ENCODE measurements at places on chromosomes 6 and 20.

DNA sequence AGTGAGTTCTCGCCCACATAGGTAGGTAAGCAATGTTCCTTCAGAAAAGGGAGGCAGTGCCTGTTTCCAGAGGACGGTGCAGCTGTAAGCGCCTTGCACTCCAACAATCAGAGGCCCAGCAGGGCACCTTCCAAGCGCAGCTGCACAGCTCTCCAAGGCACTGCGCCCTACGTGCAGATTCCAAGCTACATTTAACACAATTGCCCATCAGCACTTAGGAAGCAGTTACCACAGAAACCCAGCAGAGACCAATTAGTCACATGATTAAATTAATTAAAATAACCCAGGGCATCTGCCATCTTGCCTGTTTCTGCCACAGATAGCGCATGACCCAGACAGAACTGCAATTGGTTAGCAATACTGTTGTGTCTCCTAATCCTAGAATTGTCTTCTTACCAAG lies 65.5 kb downstream of the SOBP start:
- no peak for DNase-seq

DNA sequence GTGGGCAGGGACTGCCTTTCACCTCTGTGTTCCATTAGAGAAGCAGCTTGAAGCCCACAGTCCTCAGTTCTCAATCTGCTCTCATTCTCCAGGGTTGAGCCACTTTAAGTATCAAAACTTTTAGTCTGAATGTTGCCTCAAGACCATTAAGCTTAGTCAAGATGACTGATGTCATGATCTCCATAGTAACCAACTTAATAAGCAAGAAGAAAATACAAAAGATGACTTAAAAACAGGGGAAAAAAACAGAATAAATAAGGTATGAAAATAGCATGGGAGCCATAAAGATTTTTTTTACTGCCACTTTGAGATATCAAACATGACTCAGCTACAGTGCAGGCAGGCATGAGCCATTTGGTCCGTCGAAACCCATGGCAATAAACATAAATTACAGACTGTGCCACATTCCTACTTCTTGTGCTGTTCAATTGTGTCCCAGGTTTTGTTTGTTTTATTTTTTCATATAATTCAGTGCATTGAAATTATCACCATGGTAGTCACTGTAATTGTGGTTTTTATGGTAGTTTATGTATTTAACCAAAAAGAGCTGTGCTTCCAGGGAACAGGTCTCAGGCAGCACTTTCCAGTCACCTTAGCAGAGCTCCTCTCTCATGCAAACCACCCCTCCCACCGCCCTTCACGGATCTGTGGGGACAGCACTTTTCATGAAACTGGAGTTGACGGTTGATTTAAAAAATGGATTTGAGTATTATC lies 156.5 kb upstream of the INSM1 start:
- peak; percentile 26 for DNase-seq

DNA sequence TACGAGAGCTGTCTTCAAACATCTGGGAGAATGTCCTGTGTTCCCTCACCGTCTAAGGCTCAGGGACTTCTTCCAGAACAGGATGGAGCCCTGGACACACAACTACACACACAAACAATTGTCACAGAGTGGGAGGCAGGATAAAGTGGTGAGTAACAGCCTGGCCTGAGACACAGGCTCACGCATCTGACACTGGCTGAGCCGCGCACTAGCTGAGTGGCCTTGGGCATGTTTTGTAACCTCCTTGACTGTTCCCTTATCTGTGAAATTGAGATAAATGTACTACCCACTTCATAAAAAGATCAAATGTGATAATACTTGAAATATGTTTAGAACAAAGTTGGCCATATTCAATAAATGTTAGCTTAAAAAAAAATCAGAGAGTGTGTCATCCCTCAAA lies 132.4 kb upstream of the ARMC2 start:
- DNase-seq, result no peak

DNA sequence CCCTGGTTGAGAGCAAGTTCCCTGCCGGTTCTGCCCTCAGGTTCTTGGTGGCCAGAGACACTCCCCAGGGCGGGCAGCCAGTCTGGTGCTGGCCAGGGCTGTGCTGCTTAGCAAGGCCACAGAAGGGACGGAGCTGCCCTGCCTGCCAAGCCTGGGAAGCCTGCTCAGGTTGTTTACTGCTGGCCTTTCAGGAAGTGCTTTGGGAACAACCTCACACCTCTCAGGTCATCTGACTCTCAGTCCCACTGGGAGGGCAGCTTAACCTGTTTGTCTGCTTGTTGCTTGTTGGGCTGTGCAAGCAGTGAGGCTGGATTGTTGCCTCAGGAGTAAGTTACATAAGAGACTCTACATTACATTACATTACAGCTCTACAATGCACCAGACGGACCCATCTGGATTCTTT lies 75.8 kb upstream of the AFDN start:
- DNase-seq, result no peak

DNA sequence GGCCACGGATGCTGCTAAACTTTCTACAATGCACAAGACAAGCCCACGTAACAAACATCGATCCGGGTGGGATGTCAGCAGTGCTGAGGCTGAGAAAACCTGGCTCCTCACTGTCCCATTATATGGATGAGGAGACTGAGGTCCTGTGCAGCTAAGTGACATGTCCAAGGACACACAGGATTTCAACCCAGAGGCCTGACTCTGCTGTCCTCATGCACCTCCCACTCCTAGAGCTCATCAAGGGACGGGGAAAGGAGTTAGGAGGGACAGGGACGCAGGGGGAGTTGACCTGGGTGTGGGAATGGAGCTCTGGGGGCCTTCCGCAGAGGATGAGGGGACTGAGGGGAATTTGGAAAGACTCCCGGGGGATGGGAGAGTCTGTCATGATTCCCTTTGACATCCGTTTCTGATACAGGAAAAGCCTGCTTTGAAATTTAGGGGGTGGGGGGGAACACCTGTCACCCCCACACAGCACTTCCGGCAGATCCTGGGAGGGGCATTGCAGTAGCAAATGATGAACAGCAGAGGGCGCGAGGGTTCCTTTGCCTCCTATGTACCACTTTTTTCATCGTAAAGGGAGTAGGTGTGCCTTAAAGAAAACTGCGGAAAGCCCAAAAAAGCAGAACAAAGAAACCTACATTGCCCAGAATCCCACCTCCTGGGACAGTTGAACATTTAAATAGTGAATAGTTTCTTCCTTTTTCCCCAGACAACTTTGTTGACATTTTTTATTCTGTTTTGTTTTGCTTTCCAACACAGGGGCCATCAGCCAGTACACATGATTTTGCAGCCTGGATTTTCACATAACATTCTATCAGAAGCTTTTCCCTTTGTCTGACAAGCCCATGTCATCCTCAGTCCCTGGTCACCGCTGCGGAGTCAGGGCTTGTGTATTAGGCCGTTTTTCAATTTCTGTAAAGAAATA lies 48.6 kb downstream of the SLC2A10 start:
- DNase-seq, result peak; percentile 60

GRCh38 chr6:2078888-2079287 lies 166.5 kb downstream of the GMDS start:
- DNase-seq, result no peak

GRCh38 chr20:19812696-19813095 lies 54.6 kb downstream of the RIN2 start:
- DNase-seq, result no peak

DNA sequence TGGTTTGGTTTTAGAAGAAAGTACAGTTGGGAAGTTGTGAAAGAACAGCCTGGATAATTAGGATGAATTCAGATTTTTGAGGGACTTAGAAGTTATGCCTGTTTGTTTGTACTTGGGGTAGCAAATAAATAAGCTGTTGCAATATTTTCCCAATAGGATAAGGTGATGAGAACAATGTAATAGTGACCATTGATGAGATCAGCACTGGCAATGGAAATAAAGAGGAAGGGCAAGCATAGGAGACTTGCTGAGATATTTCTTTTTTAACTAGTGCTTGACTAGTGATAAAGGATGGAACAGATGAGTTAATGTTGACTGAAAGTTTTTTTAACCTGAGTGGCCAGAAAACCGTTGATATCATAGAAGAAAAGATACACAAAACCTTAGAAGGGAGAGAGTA lies 498.8 kb downstream of the CDKAL1 start:
- DNase-seq, result no peak

DNA sequence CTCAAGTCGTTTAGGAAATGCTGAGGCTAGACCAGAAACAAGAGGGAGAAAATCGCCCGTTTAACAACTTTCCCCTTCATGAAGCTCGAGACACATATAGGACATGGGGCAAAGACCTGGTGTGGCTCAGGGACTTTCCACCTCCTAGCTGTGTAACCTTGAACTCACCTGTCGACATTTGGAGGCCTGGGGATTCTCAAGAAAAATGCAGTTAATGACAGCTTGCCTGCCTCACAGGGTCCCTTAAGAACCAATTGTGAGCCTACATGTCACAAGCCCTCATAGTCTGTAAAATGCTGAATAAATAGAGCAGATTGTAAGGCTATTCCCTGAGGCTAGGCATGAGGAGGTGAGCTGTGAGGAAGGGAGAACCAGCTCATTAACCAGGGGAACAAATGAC lies 35.1 kb downstream of the MGME1 start:
- no peak for DNase-seq

GRCh38 chr6:44480097-44480541 lies 92.6 kb downstream of the CDC5L start:
- peak; percentile 52 for DNase-seq

Measured in fibroblast of skin of scalp (primary cell).